PC-3 (cell line): ENCODE measurements at places on chromosomes 7 and 10. TPM values are rescaled to one million over a fixed set of nuclear protein-coding genes. Genes with fewer than 3 reads are reported as not detected.

The GNAT3 gene
- total RNA-seq: not detected in 2 replicates

The CAV1 gene
- total RNA-seq: 284 and 296 TPM in 2 replicates

DNA sequence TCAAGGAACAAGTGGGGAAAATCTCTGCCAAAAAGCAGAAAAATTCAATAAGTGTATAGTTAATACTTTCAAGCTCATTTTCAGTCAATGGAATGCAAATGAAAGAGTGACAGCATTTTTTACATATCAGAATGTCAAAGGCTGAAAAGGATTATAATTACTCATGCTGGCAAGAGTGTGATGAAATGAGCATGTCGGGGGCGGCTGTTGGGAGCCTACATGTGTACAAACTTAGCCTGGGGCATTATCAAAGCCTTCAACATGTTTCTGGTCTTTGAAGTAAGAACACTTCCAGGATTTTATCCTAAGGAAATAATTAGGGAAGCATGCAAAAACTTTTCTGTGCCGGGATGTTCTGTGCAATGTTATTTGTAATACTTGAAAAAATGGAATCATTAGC lies 221.7 kb upstream of the LYZL1 start:
- no peak for DNase-seq

DNA sequence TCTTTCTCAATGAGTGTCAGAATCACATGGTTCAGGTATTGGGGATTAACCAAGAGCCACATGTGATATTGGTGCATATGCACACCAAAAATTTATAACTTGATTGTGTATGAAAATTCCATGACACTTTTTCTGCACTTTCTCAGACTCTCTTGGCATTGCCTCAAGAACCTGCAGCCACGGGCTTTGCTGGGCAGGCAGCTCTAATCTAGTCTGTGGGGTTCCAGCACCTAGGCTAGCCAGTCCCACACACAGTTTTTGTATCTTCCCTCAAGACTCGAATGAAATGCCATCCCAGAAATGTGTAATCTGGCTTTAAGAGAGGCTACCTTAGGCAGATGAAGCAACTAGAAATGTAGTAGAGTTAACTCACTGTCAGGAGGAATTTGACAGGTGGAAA lies 21.7 kb downstream of the STARD3NL start:
- no peak for DNase-seq

The DEPP1 gene
- 8.0 and 9.0 TPM in 2 replicates for total RNA-seq

The CASP7 gene
- 13.2 and 13.7 TPM in 2 replicates for total RNA-seq

The TRA2A gene
- total RNA-seq: 27.6 and 28.3 TPM in 2 replicates

DNA sequence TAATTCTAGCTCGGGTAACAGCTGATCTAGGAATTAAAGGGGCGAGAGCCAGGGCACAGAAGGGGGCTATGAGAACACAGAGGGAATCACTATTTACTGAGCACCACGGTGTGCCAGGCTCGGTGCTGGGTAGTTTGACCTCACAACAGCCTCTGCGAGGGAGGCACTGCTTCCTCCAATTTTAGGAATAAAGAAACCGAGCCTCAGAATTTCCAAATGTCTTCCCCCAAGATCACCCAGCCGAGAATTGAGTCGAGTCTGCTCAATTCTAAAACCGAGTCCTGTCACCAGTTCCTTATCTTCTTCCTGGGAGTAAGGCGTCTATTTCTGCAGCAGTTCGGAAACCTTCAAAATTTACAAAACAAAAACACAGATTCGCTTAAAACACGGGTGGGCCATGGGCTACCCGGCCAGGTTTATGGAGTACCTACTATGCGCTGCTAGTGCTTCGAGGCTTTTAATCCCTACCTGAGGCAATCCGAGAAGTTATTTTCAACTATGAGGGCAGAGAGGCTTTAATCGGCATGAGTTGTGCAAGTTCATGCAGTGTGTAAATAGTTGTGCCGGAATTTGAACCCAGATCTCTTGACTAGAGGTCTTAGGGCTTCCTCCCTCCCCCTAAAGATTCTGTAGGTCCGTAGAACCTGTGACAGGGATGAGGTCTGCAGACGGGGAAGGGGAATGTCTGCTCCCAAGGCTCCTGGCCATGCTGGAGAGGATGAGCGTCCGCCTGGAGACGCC lies 872 bp upstream of the HMX2 start:
- DNase-seq: no peak

The HSPA12A gene
- total RNA-seq: 1.8 and 3.1 TPM in 2 replicates

DNA sequence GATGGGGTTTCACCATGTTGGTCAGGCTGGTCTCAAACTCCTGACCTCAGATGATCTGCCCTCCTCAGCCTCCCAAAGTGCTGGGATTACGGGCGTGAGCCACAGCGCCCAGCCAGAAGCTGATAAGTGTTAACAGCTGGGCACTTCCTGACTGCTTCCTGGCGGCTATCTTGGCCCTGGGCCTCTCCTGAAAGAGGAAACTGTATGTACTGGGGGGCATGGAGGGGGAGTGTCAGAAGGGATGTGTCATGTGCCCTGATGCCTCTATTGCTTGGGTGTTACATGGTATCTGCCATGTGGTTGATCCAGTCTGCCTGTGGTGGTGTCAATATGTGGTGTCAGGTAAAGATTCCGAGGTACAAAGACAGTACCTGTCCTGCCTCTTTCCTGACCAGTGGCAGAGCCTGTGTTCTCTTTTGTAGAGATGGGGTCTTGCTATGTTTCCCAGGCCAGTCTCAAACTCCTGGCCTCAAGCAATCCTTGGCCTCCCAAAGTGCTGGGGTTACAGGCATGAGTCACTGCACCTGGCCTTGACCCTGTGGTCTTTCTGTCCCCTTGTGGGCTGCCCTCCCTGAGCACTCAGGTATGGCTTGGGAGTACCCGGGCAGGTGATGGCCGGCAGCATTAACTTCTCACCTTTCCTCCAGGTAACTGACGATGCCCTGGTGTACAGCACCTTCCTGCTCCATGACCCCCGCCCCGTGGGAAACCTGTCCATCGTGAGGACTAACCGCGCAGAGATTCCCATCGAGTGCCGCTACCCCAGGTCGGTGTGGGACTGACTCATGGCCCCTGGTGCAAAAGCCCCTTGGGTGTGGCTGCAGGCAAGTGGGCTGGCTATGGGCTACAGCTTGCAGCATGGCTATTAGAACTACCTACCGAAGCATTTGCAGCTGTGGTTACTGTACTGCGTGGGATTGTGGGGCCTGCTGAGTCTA lies 4.4 kb downstream of the ZP3 start:
- DNase-seq: no peak

GRCh38 chr10:79002336-79002735 lies 66.4 kb upstream of the ZMIZ1 start:
- no peak for DNase-seq

- no peak for DNase-seq
These were observed 17.6 kb downstream of the RSU1 start for GRCh38 chr10:16799621-16800020.

DNA sequence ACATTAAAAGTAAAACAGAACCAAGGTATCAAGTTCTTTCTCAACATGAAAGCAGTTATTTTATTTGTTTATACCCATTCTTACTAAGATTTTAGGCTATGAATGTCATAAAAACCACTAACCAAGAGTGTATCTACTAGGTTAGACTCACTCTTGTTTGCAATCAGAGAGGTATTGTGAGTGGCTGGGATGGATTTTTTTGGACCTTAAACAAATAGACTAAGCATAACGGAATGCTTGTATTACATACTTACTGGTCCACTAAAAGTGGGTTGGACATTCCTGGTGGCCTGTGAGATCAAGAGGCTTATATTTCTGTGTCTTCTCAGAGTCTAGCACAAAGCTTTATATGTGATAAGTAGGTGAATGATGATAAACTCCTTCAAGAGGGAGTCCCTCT lies 32.6 kb upstream of the CBLL1 start:
- peak; percentile 41 for DNase-seq

DNA sequence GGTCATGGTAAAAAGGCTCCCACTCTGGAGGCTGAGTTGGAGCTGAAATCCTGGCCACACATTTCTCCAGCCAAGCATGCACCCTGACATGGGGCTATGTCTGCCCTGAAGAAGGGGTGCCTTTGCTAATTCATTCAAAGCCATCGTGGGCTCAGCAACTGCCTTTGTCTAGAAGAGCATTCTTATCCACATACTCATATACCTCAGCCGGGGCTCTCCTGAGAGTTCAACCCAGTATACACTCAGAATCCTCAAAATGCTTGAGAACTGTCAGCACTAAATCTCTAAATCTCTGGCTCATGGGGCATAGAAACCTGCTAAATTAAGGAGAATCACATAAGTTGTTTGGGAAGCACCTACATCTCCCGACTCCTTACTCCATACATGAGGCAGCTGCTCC lies 89.3 kb downstream of the MRPL32 start:
- no peak for DNase-seq

- DNase-seq: peak; percentile 42
These were observed 10.9 kb downstream of the FAM3C start for GRCh38 chr7:121385056-121385799.

- no peak for DNase-seq
These were observed 31.7 kb upstream of the AKR1C2 start for GRCh38 chr10:5035356-5035755.

DNA sequence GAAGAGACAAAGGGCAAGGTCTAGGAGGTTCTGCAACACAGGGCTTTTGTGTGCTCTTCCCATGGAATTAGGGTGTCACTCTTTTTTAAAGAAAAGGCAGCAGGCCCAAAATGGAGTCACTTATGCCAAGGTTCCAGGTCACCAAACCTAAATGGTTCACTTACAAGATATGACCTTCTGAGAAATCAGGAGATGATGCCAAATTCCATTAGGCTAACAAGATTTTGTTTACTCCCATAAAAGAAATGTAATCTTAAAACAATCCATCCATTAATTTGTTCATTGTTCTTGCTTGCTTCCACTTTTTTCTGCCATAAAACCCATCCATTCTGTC lies 158.1 kb downstream of the SNX13 start:
- no peak for DNase-seq

DNA sequence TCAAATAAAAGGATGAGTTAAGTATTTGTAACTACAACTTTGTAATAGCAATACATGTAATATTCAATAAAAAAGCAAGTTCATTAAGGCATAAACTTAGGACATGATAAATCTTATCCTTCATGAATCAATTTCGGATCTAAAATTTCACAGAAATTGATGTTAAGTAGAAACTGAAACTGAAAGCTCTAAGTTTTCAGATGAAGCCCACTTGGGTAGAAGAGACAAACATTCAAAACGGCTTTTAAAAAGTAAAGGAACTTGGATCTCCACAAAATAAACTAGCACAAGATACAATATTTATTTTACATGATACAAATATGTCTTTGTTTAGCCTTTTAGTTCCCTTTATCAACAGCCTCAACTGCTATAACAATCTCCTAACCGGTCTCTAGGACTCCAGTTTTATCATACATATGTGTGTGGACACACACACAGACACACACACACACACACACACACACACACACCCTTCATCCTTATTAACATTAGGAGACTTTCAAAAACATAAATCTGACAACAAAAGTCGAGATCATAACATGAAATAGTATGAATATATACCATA lies 83.7 kb downstream of the USP6NL start:
- no peak for DNase-seq

GRCh38 chr7:69912846-69913245 lies 314.6 kb downstream of the AUTS2 start:
- DNase-seq: no peak

DNA sequence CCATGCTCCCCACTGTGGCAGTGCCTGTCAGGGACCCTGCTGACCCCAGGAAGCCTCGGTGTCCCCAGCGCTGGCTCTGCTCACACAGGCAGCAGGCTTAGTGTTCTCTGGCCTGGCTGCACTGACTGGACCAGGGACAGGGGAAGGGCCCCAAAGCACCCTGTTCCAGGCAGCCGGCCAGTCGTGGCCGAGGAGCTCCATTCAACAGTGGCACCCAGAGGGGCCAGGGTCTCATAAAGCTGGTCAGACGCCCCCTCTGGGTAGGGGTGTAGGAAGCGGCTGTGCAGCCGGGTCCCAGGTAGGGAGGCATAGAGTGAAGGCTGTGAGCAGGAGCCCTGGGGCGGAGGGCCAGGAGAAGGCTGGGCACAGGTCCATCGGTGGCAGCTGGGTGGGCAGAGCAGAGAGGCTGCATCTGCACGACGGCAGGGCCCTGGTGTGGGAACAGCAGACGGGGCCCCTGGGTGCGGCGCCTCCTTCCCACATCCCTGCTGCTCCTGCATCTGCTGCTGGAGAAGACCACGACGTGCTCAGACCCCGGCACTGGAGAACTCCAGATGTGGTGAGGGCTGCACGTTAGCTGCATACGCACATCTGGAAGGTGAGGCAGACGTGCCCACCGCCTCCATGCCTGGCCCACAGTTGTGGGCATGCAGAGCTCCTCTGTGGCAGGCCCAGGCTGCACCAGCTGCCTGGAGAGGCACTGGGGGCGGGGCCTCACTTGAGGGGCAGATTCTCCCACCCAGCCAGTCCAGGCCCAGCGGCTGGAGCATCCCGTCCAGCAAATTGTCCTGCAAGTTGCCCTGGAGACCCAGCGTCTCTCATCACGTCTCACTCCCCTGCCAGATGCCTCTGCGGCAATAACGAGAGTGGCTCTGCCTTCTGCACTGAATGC lies 25.1 kb downstream of the MNX1 start:
- DNase-seq: no peak

- DNase-seq: peak; percentile 96
These were observed 43.9 kb upstream of the GRB10 start for GRCh38 chr7:50826371-50827172.

- DNase-seq: no peak
These were observed 202.9 kb downstream of the PTEN start for GRCh38 chr10:88066319-88066718.

DNA sequence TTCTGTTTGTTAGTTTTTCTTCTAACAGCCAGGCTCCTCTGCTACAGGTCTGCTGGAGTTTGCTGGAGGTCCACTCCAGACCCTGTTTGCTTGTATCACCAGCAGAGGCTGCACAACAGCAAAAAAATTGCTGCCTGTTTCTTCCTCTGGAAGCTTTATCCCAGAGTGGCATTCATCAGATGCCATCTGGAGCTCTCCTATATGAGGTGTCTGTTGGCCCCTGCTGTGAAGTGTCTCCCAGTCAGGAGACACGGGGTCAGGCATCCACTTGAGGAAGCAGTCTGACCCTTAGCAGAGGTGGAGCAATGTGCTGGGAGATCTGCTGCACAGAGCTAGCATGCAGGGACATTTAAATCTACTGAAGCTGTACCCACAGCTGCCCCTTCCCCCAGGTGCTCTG lies 26.7 kb upstream of the CROT start:
- DNase-seq: no peak

The MRLN gene
- total RNA-seq: not detected in 2 replicates

- DNase-seq: no peak
These were observed 196.5 kb upstream of the PRPS1L1 start for GRCh38 chr7:18224138-18224537.

- DNase-seq: no peak
These were observed 160.8 kb downstream of the TFEC start for GRCh38 chr7:115869801-115870200.

GRCh38 chr7:74656837-74657691 lies 454 bp upstream of the GTF2I start:
- peak; percentile 95 for DNase-seq

DNA sequence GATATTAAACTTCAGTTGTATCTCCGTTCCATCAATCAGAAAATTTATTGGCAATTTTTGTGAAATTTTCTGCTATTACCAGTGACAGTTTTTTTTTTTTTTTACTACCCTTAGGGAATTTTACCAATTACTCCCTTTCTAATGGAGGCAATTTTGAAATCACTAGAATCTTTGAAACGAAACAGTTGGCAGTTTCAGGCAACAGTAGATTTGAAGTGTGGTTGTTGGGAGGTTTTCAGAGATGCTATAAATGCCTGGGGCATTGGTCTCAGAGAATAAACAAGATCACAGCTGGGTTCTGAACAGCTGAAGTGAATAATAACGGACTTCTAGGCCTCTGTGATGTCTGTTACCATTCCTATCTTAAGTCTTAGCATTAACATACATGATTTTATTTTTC lies 535.9 kb upstream of the POT1 start:
- no peak for DNase-seq

The SAP25 gene
- total RNA-seq: 0.22 and 0.52 TPM in 2 replicates
